Ureter (tissue), 1 donor: ENCODE measurements at places on chromosomes 4 and X.

DNA sequence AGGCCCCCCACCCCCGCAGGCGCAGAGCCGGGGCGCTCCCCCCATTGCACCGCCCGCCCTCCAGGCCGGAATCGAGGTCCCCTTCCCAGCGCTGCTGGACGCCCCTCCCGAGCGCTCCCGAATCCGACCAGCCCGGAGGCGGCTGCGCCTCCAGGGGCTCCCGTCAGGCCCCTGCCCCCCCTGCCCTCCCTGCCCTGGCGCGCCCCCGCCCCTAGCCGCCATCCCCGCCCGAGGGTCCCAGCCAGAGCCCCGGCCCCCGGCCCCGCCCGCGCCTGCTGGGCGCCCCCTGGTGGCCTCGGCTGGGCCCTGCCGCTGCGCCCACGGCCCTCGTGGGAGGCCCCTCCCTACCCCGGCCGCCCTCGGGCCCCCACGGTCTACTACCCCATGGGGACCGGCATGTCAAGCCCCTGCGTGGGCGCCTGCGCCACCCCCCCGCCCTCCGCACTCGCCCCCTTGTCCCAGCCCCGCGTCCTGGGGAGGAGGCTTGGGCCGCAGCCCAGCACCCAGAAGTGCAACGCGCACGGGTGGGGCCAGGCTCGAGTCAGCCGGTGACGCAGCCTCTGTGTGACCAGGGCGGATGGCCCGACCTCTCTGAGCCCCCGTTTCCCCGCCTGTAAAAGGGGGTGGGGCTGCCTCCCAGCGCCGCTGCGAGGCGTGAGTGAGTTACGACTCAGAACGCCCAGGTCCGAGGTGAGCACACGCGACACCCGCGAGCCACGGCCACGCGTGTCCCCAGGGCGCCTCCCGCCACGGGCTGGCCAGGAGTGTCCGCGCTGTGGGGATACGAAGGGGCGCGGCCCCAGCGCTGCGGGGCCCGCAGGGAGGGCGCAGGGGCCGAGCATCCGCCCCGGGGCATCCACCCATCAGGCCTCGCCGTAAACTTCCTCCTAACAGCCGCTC, 104.9 kb downstream of the FAM53A start:
- peak; percentile 83 for DNase-seq

DNA sequence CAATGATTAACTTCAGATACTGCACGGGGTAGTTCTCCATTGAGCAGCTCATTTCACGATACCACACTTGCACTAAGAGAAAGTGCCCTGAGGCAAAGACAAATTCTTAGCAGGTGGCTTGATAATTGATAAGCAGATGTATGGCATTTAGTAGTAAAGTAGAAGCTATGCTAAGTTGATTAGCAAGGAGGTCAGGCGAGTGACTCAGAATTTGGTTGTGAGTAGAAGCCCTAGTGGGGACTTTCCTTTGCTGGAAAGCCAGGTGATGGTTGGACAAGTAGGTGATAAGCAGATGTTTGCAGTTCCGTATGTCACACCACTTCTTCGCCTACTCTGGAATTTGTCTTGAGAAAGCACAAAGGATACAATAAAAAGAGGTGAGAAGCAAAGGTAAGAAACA, 58.7 kb downstream of the TLL1 start:
- no peak for DNase-seq

DNA sequence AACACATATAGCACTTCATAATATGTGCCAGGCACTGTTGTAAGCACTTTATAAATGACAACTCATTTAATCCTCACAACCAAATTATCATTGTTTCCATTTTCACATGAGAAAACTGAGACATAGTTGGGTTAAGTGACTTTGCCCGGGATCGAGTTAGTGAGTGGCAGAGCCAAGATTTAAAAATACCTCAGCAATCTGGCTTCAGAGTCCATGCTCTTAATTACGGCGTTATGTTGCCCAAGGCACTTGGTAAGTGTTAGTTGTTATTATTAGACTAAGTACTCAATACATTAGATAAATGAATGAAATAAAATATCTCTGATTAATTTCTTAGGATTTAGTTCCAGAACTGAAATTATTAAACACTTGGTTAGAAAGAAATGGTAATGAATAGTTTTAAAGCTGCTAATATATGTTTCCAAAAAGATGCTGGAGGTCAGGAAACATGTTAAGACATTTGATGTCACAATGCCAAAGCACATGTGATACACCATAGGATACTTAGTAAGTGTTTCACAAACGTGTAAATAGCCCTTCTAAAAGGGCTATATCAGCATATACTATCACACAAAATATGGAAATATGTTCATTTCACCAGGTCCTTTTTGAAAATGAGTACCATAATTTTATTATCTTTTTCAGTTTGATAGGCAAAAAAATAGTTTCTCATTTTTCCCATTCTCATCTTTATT, 301.9 kb downstream of the GPAT3 start:
- no peak for DNase-seq

DNA sequence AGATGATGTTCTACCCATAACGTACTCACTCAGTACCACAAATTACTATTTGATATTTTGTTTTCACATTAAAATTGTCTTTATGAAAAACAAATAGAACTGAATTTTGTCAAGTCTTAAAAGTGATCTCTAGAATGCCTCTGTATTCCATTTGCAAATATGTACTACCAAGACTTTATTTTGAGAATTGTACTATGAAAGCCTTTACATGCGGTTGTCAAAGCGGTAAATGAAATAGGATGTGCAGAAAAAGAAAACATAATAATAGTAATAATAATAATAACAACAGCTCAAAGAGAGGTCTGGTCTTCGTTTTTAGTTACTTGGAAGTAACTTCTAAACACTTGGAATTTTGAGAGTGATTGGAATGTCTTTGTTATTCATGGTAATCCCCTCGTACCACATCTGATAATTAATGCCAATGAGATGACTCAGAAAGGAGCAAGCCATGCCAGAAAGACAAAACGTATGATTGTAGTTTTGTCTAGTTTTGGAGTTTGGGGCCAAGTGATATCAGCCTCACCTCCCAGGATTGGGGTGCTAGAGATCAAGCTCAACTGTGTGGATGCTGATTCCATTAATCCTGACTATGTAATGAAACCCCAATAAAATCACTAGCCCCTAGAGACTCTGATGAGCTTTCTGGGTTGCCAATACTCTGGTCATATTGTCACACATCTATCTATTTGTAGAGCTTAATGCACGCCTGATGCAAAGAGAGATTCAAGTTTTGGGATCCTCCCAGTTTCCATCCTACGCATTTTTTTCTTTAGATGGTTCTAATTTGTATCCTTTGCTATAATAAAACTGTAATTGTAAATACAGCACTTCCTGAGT, 20.2 kb upstream of the CTSO start:
- DNase-seq: no peak

DNA sequence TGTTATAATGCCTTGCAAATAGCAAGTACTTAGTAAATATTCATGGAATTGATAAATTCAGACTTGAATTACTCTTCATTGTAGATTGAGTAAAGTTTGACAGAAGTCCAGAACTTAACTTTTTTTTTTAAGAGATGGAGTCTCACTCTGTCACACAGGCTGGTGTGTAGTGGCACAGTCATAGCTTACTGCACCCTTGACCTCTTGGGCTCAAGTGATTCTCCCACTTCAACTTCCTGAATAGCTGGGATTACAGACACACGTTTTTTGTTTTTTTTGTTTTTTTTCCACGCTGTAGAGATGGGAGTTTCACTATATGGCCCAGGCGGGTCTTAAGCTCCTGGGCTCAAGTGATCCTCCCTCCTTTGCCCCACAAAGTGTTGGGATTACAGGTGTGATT, 32.1 kb downstream of the UBE2K start:
- no peak for DNase-seq

DNA sequence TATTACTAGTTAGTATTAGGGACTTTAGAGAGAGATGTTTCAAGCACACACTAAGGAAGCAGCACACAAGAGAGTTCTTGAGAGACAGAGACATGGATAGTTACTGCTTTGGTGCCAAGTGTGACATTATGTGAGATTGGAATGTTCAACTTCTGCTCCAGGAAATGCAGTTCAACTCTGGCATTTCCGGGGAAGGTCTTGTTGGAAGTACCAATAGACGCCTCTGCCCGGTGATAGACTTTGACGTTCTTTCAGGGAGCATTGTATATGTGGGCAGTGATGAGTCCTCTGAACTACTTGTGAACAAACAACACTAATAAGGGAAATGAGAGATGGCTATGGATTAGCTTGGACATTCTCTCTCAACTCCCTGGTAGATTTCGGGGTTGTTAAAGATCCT, 638.1 kb upstream of the BOD1L1 start:
- DNase-seq: no peak
